ENCODE measurements at places on chromosomes 7 and 10. TPM values are rescaled to one million over a fixed set of nuclear protein-coding genes. Genes with fewer than 3 reads are reported as not detected.

DNA sequence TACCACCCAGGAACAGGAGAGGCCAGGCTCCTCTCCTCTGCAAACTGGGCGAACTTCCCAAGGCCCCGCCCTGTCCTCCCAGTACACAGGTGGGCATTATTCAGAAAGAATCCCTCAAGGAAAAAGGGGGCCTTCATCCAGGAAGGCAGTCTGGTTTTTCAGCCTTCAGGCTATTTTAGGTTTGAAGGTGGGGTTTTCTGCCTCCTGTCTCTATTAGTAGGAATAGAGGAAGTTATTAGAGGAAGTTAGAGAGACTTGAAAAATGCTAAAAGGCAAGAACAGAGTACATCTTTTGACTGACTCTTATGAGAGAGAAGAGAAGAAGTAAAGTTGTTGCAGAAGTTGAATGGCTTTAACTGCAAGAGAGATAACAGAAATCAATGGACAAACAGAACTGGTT lies 250.9 kb upstream of the SORCS1 start:
- no peak for DNase-seq

- no peak for DNase-seq
Measured at GRCh38 chr10:97050205-97050745, 135.5 kb downstream of the SLIT1 start.

Gene ZNF503
- 0.51 TPM for polyA plus RNA-seq

DNA sequence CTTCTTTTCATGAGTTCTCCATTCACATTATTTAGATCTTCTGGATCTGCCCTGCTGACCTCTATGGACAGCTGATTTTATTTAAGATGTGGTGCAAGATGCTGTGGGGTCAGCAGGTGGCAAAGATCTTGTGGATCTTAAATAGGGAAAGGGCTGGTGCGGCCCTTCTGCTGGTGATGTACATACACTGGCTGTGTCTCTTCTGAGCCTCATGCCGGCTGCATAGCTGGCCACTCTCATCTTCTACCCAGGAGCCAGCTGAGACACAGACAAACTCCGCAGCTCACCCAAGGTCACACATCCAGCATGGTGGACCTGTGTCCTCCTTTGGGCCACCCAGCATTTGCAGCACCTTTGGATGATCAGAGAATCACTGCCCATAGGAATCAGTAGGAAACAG lies 9.7 kb downstream of the RBP3 start:
- no peak for DNase-seq

DNA sequence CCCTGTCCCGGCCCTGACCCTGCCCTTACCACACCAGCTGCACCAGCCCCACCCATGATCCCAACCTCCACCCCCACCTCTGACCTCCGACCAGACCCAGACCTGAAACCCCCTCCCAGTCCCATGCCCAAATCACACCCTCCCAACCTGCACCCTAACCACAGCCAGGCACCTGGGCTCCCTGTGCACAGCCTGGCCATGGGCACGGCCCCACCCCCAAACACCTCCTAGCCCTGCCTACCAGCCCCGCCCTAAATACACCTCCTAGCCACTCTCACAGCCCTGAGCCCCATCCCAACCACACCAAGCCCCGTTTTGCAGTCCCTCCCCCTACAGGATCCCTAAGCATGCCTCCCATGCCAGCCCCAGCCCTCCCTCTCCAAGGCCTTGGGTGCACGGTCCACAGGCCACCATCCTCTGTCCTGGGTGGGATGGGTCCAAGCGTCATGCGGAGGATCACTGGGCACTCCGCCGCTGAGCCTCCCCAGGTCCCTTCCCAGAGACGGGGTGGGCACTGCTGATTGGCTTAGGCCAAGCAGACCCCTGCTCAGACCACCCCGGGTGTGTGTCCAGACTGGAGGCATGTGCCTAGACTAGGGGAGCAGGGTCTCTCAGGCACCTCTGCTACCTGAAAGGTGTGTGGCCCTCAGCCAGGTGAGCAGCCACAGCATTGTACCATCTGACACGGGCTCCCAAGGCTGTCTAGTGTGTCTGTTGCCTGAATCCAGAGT lies 30.1 kb downstream of the INSIG1 start:
- DNase-seq: no peak

Gene SPACDR
- polyA plus RNA-seq: 0.21 TPM

- DNase-seq: no peak
Measured at GRCh38 chr10:128398118-128398517, 271.9 kb upstream of the MKI67 start.

DNA sequence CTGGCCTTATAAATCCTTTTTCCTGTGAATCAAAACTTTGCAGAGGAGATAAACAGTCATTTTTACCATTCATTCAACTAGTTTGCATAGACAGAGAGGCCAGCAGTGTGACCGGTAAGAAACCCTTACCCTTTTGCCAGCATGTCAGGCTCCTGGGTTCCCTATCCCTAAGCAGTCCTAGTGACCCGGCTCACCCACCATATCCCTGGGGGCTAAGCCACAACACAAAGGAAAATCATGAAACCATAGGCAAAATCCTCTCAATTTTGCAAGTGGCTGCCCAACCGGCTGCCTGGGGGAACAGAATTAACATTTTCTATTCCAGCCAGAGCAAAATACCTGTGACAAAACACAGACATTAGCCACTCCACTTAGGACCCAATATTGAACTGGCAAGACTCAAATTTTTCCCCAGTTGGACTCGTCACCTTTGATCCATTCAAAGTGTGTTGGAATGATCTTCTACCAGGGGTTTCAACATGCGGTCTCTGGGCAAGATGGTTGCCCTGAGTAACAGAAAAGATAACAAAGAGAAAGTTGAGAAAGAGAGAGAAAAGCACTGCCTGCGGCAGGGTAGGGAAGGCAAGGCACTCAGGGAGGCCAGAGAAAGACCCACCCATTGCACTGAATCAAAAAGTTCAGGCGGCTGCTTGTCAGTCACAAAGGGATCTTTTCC lies 174.8 kb upstream of the NAMPT start:
- DNase-seq: no peak

DNA sequence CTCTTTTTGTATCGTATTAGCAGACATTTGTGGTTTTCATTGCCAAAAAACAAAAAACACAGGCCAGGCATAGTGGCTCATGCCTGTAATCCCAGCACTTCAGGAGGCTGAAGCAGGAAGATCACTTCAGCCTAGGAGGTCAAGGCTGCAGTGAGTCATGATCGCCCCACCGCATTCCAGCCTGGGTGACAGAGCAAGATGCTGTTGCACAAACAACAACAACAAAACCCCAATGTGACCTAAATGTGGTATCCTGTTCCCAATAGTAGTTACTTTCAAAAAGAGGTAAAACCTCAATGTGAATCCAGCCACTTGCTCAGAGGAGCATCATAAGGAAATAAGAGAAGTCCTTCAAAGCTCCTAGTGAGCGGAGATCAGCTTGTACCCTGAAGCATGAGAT lies 45.8 kb upstream of the SKAP2 start:
- DNase-seq: peak; percentile 39

GRCh38 chr10:49419005-49419404 lies 23.1 kb upstream of the DRGX start:
- no peak for DNase-seq

Measured in BJ (cell line).